Fibroblast of skin of abdomen (primary cell): ENCODE measurements at places on chromosomes 5 and 9.

DNA sequence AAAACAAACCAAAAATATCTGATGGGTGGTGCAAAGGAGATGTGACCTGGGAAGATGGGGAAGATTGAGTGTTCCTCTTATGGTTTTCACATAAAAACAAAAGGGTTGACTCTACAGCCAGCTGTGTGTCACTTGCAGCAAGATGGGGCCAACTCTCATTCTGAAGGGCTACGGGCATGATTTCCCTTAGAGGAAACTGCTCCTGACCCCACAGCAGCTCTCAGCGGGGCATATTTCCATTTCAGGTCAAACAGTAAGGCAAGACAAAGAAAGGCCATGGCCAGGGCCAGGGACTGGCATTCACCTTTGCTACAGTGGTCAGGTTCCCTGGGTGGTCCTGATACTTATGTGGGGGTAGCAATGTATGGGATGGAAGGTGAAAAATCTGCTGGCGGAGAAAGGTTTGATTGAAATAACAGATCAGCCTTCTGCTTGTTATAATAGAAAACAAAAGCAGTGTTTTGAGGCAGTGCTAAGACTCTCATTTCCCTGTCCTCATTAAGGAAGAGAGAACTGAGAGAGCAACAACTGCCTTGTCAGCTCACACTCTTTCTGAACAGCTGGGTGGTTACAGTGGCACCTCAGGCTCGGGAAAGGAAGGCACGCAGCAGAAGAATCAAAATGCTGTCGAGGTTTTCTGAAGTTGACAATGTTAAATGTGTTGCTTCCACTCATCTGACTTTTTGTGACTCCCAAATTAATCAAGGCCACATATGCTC lies 120.7 kb upstream of the PCA3 start:
- no peak for DNase-seq

GRCh38 chr5:180157866-180158265 lies 51.1 kb downstream of the RASGEF1C start:
- no peak for DNase-seq

- DNase-seq: peak; percentile 92
Measured at GRCh38 chr9:92607773-92608172, 62.2 kb downstream of the IPPK start.

GRCh38 chr9:95762322-95762721 lies 113.2 kb upstream of the ERCC6L2 start:
- DNase-seq: no peak

DNA sequence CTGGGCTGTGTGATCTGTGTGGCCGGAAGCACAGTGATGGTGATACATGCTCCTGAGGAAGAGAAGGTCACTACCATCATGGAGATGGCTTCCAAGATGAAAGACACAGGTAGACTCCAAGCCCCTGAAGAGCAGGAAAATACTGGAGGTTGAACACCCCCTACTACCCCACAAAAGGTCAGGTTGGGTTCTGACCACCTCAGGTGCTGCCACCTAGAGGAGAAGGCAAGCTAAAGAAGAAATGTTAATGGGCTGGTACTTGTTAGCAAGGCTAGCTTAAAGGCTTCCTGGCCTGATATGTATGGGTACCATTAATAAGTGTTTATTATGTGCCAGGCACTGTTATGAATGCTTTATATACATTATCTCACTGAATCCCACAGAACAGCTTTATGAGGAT lies 11.7 kb downstream of the NIPAL4 start:
- DNase-seq: peak; percentile 41

- no peak for DNase-seq
Measured at GRCh38 chr5:27491047-27491446, 452.7 kb upstream of the CDH9 start.

DNA sequence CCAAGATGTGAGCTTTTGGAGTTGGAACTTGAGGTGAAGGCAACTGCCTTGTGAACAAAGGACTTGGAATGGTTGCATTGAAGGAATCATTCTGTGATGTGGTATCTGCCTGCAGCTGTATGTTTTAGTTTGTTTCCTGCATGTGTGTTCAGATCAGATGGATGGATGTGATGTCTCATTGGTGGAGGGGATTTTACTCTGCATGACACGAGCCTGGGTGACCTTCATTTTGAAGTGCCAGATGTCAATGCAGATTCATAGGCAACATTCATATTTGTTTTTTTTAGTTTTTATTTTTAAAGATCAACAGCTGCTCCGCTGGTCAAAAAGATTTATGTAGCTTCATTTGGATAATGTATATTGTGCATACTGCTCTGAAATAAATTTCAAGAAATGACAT lies 13.5 kb downstream of the FBXL7 start:
- no peak for DNase-seq

- DNase-seq: no peak
Measured at GRCh38 chr9:121194730-121195129, 6.9 kb downstream of the RAB14 start.

DNA sequence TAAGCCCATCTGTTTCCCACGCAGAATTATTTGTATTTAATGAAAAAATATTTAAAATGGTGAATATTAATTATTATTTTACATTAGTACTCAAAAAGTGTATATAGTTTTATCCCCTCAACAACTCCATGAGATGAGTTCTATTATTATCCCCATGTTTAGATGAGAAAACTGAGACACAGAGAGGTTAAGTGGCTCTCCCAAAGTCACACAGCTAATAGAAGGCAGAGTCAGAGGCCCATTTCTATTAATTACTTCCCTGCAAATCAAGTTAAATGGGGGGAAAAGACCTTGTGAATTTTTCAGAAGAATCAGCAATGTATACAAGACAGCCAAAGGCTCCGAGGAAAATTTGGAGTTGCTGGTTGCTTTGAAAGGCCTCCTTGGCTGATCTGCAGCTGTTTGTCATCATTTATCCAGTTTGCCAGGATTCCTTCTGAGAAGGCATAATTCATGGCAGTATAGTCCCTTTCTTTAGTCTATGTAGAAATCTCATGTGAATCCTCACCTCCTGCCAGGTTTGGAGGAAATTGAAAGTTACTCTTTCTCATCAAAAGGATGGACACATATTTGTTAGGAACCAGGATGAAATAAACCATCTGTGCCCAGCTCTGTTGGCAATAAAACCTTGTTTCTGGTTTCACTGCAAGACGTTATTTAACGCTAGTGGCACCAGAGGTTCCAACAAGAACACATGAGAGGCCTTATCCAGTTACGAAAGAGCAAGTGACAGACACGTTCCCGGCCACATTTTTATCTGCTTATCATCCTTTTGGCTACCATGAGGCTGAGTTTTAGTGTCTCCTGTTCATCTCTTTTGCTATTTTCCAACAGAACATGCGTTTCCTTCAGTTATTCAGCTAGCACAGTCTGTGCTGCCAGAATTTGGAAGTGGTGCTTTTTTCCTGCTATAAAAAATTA lies 621 bp downstream of the FYB1 start:
- DNase-seq: no peak

- no peak for DNase-seq
Measured at GRCh38 chr9:136858844-136859757, 7.0 kb downstream of the MAMDC4 start.

GRCh38 chr9:20441711-20442423 lies 180.4 kb downstream of the MLLT3 start:
- peak; percentile 48 for DNase-seq

DNA sequence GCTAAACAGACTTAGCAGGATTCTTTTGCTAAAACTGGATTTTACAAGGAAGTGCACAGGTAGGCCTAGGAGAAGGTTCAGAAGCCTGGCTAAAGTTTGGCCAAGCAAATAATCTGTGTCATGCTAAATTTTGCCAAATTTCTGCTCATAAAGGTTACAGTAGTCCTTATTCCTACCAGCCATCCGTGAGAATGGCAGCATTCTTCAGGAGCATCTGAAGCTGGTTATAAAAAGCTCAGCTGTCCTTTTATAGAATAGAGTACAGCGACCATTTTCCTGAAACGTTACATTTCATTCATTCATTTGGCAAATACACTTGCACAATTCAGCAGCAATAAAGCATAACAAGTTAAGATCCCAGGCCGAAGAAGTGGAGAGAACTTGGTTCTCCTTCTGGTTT lies 6.9 kb downstream of the GSN start:
- no peak for DNase-seq

GRCh38 chr9:123091459-123091858 lies 58.0 kb downstream of the GPR21 start:
- DNase-seq: no peak

GRCh38 chr5:55063899-55064298 lies 38.5 kb upstream of the GZMA start:
- peak; percentile 25 for DNase-seq

GRCh38 chr9:116549786-116550660 lies 137.1 kb upstream of the TRIM32 start:
- no peak for DNase-seq

GRCh38 chr5:67795781-67796477 lies 419.6 kb upstream of the PIK3R1 start:
- DNase-seq: peak; percentile 29

- DNase-seq: no peak
Measured at GRCh38 chr9:130122456-130122855, 49.7 kb upstream of the NCS1 start.

GRCh38 chr5:87997662-87998061 lies 271.0 kb downstream of the TMEM161B start:
- DNase-seq: no peak

DNA sequence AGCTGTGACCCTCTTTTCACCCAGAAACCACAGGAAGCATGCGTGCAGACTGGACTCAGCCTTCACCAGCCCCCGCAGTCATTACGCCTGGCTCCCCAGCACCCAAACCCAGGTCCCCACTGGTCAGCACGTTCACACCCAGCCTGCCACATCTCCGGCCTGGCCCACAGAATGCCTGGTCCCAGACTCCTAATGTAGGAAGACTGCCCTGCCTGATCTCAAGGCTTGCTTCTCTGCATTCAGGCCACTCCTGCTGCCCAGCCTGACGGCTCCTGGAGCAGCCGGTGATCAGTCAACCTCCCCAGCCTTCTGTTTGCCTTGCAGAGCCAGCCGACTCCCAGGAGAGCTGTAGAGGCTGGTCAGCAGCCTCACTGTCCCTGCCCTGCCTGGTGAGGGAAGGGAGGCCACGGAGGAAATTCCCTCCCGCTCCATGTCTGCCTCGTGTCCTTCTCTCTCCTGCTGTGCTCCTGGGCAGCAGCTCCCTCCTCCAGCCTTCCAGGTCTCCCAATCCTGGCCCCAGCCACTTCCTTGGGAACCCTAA lies 25.4 kb downstream of the ADAMTS2 start:
- peak; percentile 18 for DNase-seq

DNA sequence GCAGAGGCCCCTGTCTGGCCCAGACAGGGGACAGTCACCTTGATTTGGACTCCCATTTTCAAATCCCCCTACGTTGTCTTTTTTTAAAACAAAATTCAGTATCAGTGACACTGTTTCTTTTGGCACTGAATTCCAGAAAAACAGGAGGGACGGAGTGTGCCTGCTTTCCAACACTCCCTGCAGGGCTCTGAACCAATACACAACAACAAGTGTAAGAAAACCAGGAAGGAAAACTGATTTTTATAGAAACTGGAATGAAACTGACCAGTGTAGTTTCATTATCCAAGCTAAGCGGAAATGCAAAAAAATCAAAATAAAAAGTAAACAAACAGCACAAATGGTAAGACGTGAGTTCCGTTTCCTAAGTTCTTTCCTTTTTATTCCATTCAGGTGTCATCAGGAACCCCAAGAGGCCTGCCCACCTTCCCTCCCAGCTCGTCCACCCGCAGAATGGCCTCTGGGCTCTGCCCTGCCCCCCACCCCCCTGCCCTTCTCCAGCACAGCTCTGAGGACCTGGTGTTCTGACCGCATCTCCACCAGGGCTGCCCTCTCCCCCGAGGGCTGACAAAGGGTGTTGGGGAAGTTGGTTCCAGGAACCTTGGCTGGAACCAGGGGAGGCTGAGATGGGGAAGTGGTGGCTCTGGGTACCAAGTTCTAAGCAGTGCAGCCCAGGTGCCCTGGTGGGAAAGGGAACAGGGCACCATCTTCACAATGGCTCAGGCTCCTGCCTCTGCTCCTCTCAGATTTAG lies 73.6 kb downstream of the PSD2 start:
- DNase-seq: no peak

GRCh38 chr9:105299190-105299854 lies 54.9 kb downstream of the SLC44A1 start:
- DNase-seq: peak; percentile 83

- peak; percentile 84 for DNase-seq
Measured at GRCh38 chr9:77464661-77465060, 183.5 kb downstream of the GNA14 start.

- DNase-seq: no peak
Measured at GRCh38 chr9:8284884-8285283, 485.3 kb upstream of the DMAC1 start.

GRCh38 chr9:129783516-129784361 lies 19.2 kb upstream of the TOR1B start:
- DNase-seq: peak; percentile 66

GRCh38 chr5:96936431-96937320 lies 796 bp downstream of the LNPEP start:
- peak; percentile 13 for DNase-seq

- peak; percentile 63 for DNase-seq
Measured at GRCh38 chr5:38755181-38755580, 90.6 kb upstream of the OSMR start.

DNA sequence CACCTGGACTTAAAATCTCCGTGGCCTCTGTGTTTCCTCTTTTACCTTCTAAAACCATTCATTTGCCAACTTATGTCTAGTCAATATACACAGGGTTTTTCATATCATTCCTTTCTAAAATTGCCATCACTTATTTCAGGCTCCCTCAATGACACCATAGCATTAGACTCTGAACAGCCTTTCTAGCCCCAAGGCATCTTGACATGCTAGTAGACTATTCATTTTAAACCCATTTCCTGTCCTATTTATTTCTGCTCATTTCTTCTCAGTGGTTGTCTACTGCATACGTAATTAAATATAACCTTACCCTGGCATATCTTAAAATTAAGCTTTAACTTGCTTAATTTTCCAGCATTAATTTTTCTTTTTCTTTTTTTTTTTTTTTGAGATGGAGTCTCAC lies 83.2 kb downstream of the PHAX start:
- no peak for DNase-seq

GRCh38 chr9:26077860-26078259 lies 399.6 kb upstream of the TUSC1 start:
- DNase-seq: no peak

- no peak for DNase-seq
Measured at GRCh38 chr9:86485359-86485758, 131.1 kb upstream of the TUT7 start.

DNA sequence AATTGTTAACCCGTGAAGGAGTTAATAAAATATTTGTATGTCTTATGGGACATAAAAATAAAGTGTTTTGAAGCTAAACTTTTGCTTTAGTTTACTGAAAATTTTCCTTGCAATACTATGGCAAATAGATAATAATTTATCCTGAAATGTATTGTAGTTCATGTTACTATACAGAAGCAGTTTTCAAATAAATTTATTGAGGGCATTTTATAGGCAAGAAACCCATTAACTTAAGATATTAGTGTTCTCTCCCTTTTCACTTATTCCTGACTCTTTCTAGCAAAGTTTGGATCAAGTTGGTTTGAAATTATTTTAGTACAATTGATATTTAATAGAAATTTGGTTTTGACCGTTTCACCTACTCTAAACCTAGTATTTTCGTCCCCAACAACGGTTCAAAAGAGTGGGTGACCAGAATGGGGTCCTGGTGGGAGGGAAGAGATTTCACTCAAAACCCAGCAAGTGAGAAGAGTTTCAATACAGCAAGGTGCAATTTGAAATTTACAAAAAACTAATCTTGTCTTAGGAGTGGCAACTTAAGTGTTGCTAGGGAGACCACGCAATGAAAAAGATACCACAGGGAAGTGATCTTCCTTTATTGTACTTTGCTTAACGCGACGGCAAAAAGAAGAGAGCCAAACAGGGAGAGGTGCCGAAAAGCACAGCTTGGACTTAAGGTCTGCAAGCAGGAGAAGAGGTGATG lies 28.4 kb downstream of the NR2F1 start:
- no peak for DNase-seq

- peak; percentile 81 for DNase-seq
Measured at GRCh38 chr5:95900383-95900958, 61.2 kb downstream of the ELL2 start.
